ENCODE measurements at places on chromosomes 3 and 15. TPM values are rescaled to one million over a fixed set of nuclear protein-coding genes. Genes with fewer than 3 reads are reported as not detected.

DNA sequence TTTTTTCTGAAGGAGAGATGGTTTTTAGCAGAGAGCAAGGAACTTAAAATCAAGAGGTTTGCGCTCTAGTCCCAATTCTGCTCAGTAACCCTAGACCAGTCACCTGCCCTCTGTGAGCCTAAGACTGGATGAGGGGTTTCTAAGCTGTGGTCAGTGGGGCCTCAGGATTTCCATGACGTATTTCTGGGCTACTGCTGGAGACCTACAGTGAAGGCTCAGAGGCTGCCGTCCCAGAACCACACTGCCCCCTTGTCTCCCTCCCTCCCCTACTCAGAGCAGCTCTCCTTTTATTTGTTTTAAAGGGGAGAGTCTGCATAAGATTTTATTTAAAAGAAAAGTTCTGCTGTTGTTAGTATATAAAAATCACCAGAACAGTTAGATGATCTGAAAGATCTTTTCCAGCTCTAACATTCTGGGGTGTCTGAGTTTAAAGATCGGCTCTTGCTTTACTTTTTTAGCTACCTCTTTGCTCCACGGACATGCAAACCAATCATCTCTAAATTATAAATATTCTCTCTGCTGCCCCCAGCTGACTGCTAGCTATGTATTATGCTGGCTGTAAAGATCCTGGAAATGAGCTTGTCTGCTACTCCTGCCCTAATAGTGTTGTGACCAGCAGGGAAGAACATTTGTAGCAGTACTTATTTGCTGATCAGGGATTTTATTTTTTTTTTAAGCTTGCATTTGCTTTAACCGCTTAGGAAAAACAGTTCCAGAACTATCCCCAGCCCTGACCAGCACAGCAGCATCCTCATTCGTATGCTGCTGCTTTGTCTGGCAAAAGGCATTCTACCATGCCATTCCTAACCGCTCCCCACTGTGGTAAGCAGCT is 28.6 kb upstream of the NDUFB4 start:
- H3K36me3 ChIP-seq, result no peaks in the 10 kb centered on the region
- no peaks in the 10 kb centered on the region for H3K27me3 ChIP-seq
- DNase-seq, result no peak
- no peaks in the 10 kb centered on the region for H3K4me1 ChIP-seq
- no peak overlapping the region for H3K27ac ChIP-seq

DNA sequence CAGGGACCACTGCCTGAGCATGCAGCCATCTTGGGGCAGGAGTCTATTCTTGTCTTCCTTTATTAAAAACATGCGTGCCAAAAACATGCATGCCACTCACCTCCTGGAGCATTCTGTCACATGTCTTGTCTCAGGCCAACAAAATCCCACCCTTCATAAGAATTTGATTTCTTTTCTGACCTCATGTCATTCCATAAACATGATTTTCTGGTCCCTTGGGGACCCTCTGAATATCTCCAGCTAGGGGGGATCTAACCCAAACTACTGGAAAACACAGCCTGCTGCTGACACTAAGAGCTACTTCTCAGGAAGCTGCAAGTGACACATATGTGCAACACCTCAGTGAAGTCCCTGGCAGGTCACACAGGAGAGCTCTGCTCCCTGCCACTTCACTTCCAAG is 26.8 kb upstream of the NOX5 start:
- no peak for DNase-seq
- H3K4me1 ChIP-seq, result no peaks in the 10 kb centered on the region
- H3K36me3 ChIP-seq, result no peaks in the 10 kb centered on the region
- H3K4me3 ChIP-seq, result no peak overlapping the region

- H3K36me3 ChIP-seq, result no peaks in the 10 kb centered on the region
- no peaks in the 10 kb centered on the region for H3K27me3 ChIP-seq
- no peak overlapping the region for H3K4me3 ChIP-seq
These were observed 103.9 kb downstream of the ISL2 start for GRCh38 chr15:76440441-76440840.

DNA sequence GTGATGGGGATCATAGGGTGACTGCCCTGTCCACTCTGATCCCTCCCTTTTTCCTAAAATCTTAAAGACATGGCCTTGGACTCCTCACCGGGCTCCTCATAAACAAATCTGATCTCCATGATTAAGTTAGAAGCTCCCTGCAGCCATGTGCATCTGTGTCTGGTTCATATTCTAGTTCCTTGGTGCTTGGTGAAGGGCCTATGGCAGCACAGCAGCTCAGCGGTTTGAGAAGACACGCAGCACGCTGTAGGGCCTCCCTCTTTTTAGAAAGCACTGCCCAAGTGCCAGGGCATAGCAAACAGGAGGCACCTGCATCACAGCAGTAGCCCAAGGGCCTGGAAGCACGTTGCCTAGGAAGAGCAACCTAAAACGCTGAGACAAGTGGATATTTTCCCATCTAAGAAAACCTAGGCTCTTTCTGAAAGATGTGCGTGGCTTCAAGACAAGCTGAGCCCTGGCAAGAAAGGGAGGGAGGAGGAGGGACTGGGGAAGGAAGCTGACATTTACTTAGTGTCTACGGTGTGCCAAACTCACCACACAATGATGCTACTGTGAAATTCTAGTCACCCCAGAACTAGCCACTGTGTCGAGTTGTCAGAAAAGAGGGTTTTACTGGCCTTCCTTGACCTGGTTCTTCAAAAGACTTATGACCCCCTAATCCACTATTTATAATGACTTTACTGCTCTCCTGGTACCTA is 14.9 kb upstream of the ULK3 start:
- H3K27ac ChIP-seq, result peak overlapping the region; percentile 12
- H3K4me3 ChIP-seq, result no peak overlapping the region
- peaks cover 47% of the 10 kb centered on the region for H3K4me1 ChIP-seq
- H3K27me3 ChIP-seq, result no peaks in the 10 kb centered on the region
- H3K36me3 ChIP-seq, result peaks cover 32% of the 10 kb centered on the region

DNA sequence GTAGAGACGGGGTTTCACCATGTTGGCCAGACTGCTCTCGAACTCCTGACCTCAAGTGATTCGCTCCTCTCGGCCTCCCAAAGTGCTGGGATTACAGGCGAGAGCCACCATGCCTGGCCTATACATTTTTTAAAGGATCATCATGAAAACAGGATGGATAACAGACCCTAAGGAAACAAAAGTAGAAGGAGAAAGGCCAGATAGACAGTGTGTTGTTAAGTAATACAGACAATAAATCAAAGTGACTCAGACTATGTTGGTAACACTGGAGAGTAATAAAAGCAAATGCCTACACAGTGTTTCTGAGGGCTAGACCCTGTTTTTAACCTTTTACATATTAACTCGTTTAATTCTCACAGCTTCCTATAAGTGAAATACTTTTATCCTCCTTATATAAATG is 133.8 kb upstream of the MCTP2 start:
- H3K36me3 ChIP-seq, result no peaks in the 10 kb centered on the region
- no peak overlapping the region for H3K27ac ChIP-seq
- no peaks in the 10 kb centered on the region for H3K27me3 ChIP-seq
- H3K4me3 ChIP-seq, result no peak overlapping the region
- H3K4me1 ChIP-seq, result no peaks in the 10 kb centered on the region

GRCh38 chr3:115838786-115839185 is 215.5 kb downstream of the GAP43 start:
- H3K27me3 ChIP-seq, result no peaks in the 10 kb centered on the region
- H3K4me3 ChIP-seq, result no peak overlapping the region

DNA sequence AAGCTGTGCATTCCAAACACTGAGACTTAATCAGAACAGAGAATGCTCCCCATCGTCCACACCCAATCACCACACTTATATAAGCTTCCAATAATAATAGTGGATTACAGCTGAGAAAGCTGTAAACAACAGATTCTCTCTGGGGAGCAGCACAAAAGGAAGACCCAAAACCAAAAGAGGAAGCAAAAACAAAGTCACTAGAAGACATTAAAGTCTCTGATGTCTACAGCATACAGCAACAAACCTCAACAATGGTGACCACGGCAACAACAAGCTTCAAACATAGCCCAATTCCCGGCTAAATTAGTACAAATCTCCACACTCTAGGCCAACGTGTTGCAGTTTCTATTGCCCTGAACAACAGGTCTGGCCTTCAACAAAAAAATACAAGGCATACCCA is 37.7 kb downstream of the ZDHHC23 start:
- H3K27me3 ChIP-seq, result no peaks in the 10 kb centered on the region
- no peak overlapping the region for H3K27ac ChIP-seq
- H3K4me1 ChIP-seq, result no peaks in the 10 kb centered on the region
- no peak overlapping the region for H3K4me3 ChIP-seq
- no peak for DNase-seq

- peaks cover 15% of the 10 kb centered on the region for H3K4me1 ChIP-seq
- peak overlapping the region; percentile 74 for H3K27ac ChIP-seq
- peaks cover 3% of the 10 kb centered on the region for H3K36me3 ChIP-seq
- H3K27me3 ChIP-seq, result no peaks in the 10 kb centered on the region
These were observed 676 bp downstream of the CNOT10 start for GRCh38 chr3:32685543-32686185.

GRCh38 chr15:77984446-77984861 is 93.1 kb downstream of the TBC1D2B start:
- H3K36me3 ChIP-seq, result no peaks in the 10 kb centered on the region
- peaks cover under 1% of the 10 kb centered on the region for H3K4me1 ChIP-seq
- H3K4me3 ChIP-seq, result no peak overlapping the region
- H3K27ac ChIP-seq, result no peak overlapping the region

- peaks cover 3% of the 10 kb centered on the region for H3K27me3 ChIP-seq
- H3K36me3 ChIP-seq, result no peaks in the 10 kb centered on the region
- no peak overlapping the region for H3K4me3 ChIP-seq
These were observed 20.4 kb downstream of the LDHAL6B start for GRCh38 chr15:59227021-59227420.

GRCh38 chr3:24343084-24343783 is 151.4 kb downstream of the THRB start:
- no peak for DNase-seq
- H3K27me3 ChIP-seq, result no peaks in the 10 kb centered on the region
- no peaks in the 10 kb centered on the region for H3K36me3 ChIP-seq
- no peaks in the 10 kb centered on the region for H3K4me1 ChIP-seq

The USP4 gene
- total RNA-seq, result 95.2 TPM

The RHO gene
- not detected for total RNA-seq

The LIPC gene
- 1.2 TPM for total RNA-seq
